RCC 7860 (cell line): ENCODE measurements at places on chromosomes 4 and X.

DNA sequence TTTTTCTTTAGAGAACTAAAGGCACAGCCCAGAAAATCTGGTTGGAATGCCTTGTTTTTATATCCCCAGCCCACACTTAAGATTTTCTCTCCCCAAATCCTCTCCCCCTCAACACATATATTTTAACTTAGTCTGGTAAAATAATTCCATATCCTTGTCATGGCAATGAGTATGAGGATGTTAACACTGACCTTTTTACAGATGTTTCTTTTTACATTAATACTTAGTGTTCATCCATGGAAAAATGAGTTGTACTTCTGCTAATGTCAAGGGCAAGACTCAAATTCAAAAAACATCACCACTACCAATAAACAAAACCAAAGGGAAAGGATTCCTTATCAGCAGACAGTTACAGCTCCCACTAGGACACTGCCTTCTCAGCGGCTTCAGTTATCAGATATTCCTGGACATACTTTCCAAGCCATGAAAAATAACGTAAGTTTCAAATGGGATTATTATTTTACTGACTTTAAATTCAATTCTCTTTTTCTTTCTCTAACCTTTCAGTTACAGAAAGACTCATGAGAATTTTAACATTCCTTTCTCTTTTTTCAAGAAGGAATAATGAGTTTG, 83.3 kb downstream of the RASL11B start:
- no peak for DNase-seq

GRCh38 chr4:4226606-4227438, at the start of gene OTOP1:
Gene OTOP1, minus strand, starts transcription at chr4:4226929. Its CDS starts 65 bp downstream, at chr4:4226864.
- DNase-seq, result no peak

DNA sequence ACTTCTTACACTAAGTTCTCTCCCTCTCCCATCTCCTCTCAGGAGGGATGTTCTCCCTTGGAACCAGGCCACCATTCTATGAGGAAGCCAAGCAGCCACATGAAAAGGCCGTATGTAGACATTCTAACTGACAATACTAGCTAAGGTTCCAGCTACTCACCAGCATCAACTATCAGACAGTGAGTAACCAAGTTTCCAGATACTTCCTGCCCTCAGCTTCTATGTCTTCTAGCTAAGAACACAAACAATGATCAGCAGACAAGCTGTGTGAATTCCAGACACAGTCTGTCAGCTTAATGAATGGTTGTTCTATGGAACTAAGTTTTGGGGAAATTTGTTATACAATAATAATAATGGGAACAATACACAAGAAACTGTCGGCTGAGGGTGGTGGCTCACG, 50.8 kb downstream of the SMIM14 start:
- DNase-seq, result no peak

- no peak for DNase-seq
Measured at GRCh38 chrX:63930140-63930539, 145.1 kb upstream of the ARHGEF9 start.

DNA sequence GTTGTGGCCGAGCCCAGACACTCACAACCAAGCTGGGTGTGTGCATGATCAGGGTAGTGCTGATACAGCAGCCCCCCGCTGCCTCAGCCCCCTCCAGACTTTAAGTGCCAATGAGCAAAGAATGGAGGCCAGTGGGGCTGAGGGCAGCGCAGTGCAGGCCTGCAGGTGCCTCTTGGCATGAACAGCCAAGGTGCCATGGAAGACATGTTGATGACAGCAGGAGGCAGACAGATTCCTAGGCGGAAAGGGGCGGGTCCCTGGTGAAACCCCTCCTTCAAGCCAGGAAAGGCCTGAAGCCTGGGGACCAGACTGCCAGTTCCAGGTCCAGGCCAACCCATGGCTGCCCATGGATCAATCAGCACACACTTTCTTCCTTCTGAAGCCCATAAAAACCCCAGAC, 253.3 kb upstream of the ETNPPL start:
- no peak for DNase-seq

DNA sequence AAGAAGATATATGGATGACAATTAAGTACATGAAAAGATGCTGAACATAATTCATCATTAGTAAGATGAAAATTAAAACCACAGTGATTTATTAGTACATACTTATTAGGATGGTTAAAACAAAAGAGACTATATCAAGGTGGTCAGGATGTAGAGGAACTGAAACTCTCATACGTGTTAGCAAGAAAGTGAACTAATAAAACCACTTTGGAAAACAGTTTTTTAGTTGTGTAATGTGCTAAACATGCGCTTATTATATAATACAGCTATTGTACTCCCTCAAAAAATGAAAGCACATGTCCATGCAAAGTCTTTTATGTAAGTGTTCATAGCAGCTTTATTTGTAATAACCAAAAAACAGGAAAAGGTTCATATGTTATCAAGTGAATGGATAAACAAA, 89.9 kb upstream of the KCTD8 start:
- DNase-seq, result no peak

GRCh38 chr4:159047478-159048165, 55.3 kb upstream of the RAPGEF2 start:
- peak; percentile 14 for DNase-seq

GRCh38 chrX:39829965-39830364, 267.8 kb downstream of the BCOR start:
- no peak for DNase-seq

DNA sequence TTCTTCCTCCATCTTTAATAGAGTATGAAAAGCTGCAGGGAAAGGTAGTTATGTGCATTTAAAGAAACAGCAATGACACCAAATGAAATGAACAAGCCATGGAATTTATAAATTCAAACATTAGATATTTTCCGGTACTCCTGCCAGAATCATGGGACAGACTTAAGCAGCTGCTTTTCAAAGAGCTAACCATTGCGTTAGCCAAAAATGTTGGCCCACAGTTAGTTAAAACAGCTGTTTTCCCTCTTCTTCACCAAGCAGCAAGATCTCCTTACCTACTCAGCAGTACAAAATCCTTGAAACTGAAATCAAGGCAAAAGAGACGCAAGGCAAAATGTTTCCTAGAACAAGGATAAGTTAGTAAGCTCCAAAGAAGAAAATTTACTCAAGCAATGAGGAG, 64.0 kb downstream of the MANBA start:
- no peak for DNase-seq

DNA sequence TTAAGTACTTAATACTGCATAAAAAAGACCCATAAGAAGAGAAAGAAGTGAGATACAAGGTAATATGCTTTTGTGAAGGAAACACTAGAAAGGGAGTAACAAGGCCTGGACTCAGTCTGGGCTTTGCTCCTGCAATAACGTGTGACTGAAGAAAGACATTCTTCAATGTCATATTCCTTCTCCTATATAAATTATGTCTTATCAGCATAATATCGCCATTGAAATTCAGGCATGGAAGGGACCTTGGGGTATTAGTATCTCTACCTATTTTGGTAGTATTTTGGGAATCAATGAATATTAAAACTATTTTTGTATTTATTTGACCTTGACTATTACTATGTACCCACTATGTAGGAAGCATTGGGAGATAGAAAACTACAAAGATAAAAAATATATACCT, 62.2 kb upstream of the GIMD1 start:
- no peak for DNase-seq

GRCh38 chrX:51860679-51861078, 32.7 kb upstream of the MAGED1 start:
- peak; percentile 16 for DNase-seq

DNA sequence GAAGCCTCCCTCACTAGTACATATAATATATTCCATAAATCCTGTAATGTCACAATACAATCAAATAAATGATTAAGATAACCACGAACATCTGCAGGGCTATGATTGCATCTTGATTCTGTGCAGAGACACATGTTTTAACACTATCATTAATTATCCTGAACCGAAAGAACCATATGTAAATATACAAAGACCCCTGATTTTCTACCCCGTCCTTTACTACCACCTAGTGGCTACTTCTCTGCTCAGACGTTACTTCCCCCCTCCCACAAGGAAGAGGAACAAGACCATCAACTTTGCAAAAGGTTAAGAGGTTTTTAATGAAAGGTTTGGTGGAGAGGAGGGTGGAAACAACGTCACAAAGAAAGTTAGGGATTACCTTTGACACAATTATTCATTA, 134.0 kb downstream of the COL4A6 start:
- no peak for DNase-seq

DNA sequence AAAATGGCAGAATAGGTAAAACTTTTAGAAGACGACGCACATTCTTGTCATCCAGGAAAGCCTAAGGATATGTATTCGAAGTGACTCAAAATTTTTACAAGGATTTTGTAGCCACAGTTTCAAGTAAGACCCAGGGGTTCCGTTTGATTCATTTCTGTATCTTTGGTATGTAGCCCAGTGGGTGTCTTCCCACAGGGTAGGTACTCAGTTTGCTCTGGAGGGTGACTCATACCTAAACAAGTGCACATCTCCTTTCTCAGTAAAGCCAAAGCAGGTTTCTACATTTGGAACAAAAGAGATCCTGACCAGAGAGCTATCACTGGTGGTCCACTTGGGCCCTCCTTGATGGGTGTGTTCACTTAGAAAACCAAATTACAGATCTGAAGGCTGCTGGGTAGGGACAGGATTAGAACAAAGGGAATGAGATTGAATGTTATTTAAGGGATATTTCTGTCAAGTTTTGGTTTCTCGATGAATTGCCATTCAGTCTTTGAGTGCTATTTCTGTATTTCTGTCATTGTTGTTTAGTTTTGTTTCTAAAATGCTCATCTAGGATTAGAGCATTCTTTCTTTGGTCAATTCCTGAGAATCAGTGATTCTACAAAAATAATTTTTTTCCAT, 56.1 kb downstream of the PLS3 start:
- DNase-seq, result peak; percentile 71

- no peak for DNase-seq
Measured at GRCh38 chr4:72770708-72771107, 201.7 kb upstream of the ADAMTS3 start.

GRCh38 chrX:141467442-141467841, 117.1 kb downstream of the SPANXA1 start:
- no peak for DNase-seq
